T-cell (primary cell): ENCODE measurements at places on chromosomes 12 and 14.

DNA sequence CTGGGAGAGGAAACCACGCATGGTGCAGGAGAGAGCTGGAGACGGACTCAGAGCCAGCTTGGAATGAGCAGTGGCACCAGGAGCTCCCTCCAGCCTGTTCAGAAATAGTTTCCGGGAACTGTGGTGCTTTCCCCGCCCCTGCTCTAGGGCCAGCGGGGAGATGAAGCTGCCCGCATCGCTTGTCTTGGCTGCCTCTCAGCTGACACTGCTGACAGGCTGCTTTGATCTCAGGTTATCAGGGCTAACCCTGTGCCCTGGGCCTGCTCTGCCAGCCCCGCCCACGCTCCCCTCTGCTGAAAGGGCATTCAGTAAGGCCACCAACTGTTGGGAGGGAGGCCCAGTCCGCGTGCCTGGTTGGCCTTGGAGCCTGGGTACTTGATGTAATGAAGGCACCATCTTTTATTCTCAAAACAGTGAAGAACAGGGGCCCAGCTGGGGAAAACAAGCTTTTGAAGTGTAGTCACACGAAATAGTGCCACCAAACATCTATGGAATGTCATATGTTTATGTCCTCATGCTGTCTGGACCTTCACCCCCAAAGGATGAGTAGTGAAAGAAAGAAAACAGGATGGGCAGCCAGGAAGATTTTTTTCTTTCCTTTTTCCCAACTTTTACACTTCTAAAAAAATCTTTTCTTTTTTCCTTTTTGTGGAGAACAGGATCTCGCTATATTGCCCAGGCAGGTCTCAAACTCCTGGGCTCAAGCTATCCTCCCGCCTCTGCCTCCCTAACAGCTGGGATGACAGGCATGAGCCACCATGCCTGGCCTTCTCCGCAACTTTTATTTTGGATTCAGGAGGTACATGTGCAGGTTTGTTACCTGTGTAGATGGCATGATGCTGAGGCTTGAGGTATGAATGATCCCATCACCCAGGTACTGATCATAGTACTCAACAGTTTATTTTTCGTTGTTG is 115.9 kb upstream of the TBX3 start:
- H3K4me3 ChIP-seq = no peak overlapping the region
- no peak overlapping the region for H3K27ac ChIP-seq
- H3K27me3 ChIP-seq = no peaks in the 10 kb centered on the region

GRCh38 chr12:111102102-111102739 is 181.8 kb upstream of the MYL2 start:
- H3K4me3 ChIP-seq = no peak overlapping the region
- no peaks in the 10 kb centered on the region for H3K36me3 ChIP-seq
- no peaks in the 10 kb centered on the region for H3K27me3 ChIP-seq
- DNase-seq = no peak

GRCh38 chr14:101887219-101887618 is 77.2 kb upstream of the DYNC1H1 start:
- no peak for DNase-seq
- no peaks in the 10 kb centered on the region for H3K27me3 ChIP-seq
- no peaks in the 10 kb centered on the region for H3K4me1 ChIP-seq
- H3K27ac ChIP-seq = no peak overlapping the region
- no peak overlapping the region for H3K4me3 ChIP-seq

DNA sequence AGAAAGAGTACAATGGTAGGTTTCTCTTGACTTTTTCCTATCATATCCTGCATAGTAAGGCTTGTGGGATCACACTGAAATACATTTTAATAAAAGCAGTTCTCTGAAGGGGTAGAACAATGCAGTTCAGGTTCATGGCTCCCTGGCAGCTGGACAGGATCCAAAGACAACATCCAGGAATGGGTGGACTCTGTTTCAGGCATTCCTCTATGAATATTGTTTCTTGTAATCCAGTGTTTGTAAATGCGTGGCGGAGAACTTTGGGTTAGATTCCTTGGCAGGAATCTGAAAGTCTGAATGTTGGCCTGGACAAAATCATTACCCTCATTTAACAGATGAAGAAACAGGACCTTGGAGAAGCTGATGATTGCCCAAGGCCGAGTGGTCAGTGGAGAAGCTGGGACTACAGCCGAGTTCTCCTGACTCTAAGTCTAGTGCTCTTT is 43.5 kb downstream of the SYNE2 start:
- H3K4me1 ChIP-seq = peaks cover 2% of the 10 kb centered on the region
- no peak overlapping the region for H3K4me3 ChIP-seq
- no peak overlapping the region for H3K27ac ChIP-seq
- no peak for DNase-seq
- H3K27me3 ChIP-seq = no peaks in the 10 kb centered on the region

DNA sequence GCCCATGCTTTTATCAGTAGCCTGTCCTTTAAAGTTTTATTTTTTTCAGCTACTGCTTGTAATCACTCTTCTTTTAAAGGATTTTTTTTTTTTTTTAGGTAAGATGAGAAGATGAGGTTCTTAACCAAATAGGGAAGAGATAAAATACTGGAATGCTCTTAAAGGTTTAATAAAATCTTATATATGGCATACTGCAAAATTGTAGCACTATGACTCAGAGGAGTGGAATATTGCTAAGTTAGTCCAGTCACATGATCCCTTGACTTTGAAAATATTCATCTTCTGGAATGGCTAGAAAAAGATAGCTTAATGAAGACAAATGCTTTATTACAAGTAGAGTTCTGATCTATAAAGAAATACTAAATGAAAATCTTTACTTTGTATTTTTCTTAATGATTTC is 116.6 kb downstream of the NAV3 start:
- no peak overlapping the region for H3K4me3 ChIP-seq
- H3K36me3 ChIP-seq = no peaks in the 10 kb centered on the region
- DNase-seq = no peak

- no peak overlapping the region for H3K27ac ChIP-seq
- no peak for DNase-seq
- H3K27me3 ChIP-seq = no peaks in the 10 kb centered on the region
- H3K4me1 ChIP-seq = no peaks in the 10 kb centered on the region
- no peaks in the 10 kb centered on the region for H3K36me3 ChIP-seq
- no peak overlapping the region for H3K4me3 ChIP-seq
Measured at GRCh38 chr12:82931349-82932116, 244.8 kb downstream of the TMTC2 start.

DNA sequence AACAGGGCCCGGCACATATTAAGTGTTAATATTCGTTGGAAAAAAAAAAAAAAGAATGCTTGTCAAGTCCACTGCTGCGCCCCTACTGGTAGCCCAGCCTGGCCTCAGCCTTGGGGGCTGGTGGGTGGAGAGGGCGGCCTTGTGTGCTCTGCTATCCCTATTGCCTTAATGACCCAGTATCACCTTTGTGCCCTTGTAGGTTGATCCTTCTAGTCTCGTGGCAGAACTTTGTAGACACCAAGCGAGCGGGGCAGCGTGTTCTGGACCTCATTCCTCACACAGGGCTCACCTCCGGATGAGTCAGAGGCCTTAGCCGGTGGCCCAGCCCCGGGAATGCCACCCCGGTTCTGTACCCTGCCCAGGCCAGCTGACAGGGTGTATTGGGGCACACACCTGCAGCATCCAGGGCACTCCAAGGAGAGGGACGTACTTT is 1.8 kb upstream of the RCOR1 start:
- DNase-seq = no peak
- H3K36me3 ChIP-seq = no peaks in the 10 kb centered on the region
- H3K4me3 ChIP-seq = no peak overlapping the region

DNA sequence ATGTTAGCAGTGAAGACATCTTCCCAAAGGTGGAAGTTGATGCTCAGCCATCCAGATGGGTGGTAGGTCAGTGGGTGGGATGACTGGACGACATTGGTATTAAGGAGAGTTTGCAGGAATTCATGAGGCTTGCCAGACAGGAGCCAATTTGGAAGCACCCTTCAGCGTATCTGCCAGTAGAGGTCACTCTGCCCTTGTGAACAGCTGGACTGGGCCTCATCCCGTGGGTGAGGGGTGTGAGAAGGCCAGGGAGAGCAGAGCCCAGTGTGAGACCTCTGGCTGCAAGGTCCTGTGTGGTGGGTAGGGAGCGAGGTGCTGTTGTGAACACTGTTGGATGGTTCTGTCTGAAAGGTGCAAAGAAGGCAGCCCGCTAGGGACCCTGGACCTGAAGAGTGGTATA is 37.7 kb downstream of the SLC5A8 start:
- no peak for DNase-seq
- H3K27ac ChIP-seq = no peak overlapping the region
- no peaks in the 10 kb centered on the region for H3K27me3 ChIP-seq
- no peaks in the 10 kb centered on the region for H3K36me3 ChIP-seq
- no peak overlapping the region for H3K4me3 ChIP-seq
- no peaks in the 10 kb centered on the region for H3K4me1 ChIP-seq

GRCh38 chr14:74963705-74964271 is 8.4 kb upstream of the PGF start:
- H3K4me3 ChIP-seq = no peak overlapping the region
- H3K27ac ChIP-seq = no peak overlapping the region
- H3K4me1 ChIP-seq = no peaks in the 10 kb centered on the region
- peaks cover 23% of the 10 kb centered on the region for H3K27me3 ChIP-seq
- H3K36me3 ChIP-seq = no peaks in the 10 kb centered on the region
